ENCODE measurements at places on chromosomes 3 and 15. TPM values are rescaled to one million over a fixed set of nuclear protein-coding genes. Genes with fewer than 3 reads are reported as not detected.

- no peaks in the 10 kb centered on the region for H3K4me1 ChIP-seq
- no peak for DNase-seq
- H3K27me3 ChIP-seq, result no peaks in the 10 kb centered on the region
- H3K36me3 ChIP-seq, result no peaks in the 10 kb centered on the region
- H3K27ac ChIP-seq, result no peak overlapping the region
Observed at GRCh38 chr15:23422946-23423708, 23.9 kb downstream of the GOLGA6L2 start.

DNA sequence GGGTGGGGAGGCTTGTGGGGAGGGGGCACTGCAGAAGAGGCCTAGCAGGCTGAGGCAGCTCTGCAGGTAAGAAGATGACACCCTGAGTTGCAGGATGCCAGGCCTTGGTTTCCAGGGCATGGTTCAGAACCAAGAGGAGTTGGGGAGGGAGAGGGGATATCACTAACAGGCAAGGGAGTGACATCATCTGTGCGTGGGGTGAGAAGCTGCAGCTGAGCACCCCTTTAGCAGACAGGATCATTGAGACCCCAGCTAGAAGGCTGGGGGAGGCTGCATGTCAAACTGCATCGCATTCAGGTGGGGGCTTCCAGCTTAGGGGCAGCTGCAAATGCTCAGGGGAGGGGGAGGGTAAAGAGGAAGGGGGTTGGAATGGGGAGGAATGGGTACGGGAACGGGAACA, 23.0 kb downstream of the CACNA2D2 start:
- no peaks in the 10 kb centered on the region for H3K4me1 ChIP-seq
- no peak for DNase-seq
- no peak overlapping the region for H3K4me3 ChIP-seq
- no peak overlapping the region for H3K27ac ChIP-seq

Gene TMEM158
- total RNA-seq, result 5.5 TPM

DNA sequence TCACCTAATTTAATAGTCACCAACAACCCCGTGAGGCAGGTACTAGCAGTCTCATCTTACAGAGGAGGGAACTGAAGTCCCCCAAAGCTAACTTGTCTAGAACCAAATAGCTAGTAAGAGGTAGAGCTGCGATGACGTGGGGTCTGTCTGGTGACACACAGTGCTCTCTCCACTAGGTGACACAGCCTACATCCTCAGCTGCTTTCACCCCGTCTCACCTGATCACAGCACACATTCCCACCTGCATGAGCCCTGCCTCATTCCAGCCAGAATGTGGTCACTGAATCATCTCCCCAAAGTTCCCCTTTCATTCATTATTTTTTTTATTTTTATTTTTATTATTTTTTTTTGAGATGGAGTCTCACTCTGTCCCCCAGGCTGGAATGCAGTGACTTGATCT, 21.3 kb upstream of the MAGEF1 start:
- no peak overlapping the region for H3K4me3 ChIP-seq
- no peaks in the 10 kb centered on the region for H3K27me3 ChIP-seq
- DNase-seq, result no peak
- peaks cover 8% of the 10 kb centered on the region for H3K4me1 ChIP-seq
- no peaks in the 10 kb centered on the region for H3K36me3 ChIP-seq

Gene PAQR5
- total RNA-seq, result 1.4 TPM

Gene MYH15
- total RNA-seq, result 0.12 TPM

GRCh38 chr3:197810901-197811300, 19.8 kb downstream of the LRCH3 start:
- DNase-seq, result no peak
- H3K27me3 ChIP-seq, result no peaks in the 10 kb centered on the region
- no peak overlapping the region for H3K27ac ChIP-seq
- peaks cover 4% of the 10 kb centered on the region for H3K36me3 ChIP-seq
- peaks cover 9% of the 10 kb centered on the region for H3K4me1 ChIP-seq
- no peak overlapping the region for H3K4me3 ChIP-seq

- DNase-seq, result no peak
- no peaks in the 10 kb centered on the region for H3K36me3 ChIP-seq
- no peak overlapping the region for H3K4me3 ChIP-seq
- H3K4me1 ChIP-seq, result no peaks in the 10 kb centered on the region
- no peaks in the 10 kb centered on the region for H3K27me3 ChIP-seq
- H3K27ac ChIP-seq, result no peak overlapping the region
Observed at GRCh38 chr3:188446766-188447165, 292.8 kb downstream of the LPP start.

DNA sequence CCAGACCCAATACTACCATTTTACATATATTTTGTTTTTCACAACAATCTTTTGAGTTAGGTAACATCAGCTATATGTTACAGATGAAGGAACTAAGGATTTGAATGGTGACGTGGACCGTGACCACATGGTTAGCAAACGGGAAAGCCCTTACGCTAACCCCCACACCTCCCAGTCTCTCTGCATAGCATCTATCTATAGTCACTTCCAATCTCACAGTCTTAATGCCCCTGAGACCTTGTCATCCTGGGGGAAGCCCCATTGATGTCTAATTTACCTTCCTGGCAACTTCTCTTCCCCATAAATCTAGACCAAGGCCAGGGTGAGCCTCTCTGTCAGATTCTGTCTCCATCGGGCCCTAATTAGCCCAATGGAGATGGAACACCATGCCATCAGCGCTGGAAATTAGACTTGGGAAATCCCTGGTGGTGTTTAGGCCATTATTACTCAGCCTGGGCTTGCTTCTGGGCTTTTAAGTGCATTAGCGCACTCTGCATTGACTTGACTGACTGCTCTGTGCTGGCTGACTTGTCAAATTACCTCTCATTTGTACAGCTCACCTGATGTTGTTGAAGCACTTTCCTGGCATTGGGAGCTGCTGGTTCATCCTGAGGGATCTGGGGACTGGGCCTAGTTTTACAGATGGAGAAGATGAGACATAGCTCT, 34.0 kb upstream of the SH3GL3 start:
- H3K36me3 ChIP-seq, result no peaks in the 10 kb centered on the region
- no peak for DNase-seq
- no peaks in the 10 kb centered on the region for H3K4me1 ChIP-seq

- H3K27me3 ChIP-seq, result no peaks in the 10 kb centered on the region
- DNase-seq, result no peak
- H3K36me3 ChIP-seq, result no peaks in the 10 kb centered on the region
Observed at GRCh38 chr3:86788371-86788770, 202.6 kb downstream of the VGLL3 start.

- no peaks in the 10 kb centered on the region for H3K27me3 ChIP-seq
- H3K4me3 ChIP-seq, result no peak overlapping the region
- peaks cover 76% of the 10 kb centered on the region for H3K4me1 ChIP-seq
- H3K27ac ChIP-seq, result peak overlapping the region; percentile 99
Observed at GRCh38 chr3:50242851-50243542, 7.0 kb downstream of the GNAI2 start.

DNA sequence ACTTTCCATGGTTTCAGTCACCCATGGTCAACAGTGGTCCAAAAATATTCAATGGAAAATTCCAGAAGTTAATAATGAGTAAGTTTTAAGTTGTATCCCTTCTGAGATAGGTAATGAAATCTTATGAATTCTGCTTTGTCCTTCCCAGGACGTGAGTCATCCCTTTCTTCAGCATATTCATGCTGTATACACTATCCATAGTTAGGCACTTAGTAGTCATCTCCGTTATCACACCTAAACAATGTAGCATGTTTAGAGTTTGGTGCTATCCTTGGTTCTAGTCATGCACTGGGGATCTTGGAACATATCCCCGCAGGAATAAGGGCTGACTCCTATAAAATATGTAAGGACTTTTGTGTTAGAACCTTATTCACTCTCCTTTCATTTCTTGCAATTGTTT, 153.2 kb downstream of the UNC13C start:
- H3K36me3 ChIP-seq, result no peaks in the 10 kb centered on the region
- H3K27me3 ChIP-seq, result no peaks in the 10 kb centered on the region
- DNase-seq, result no peak

Gene ATP13A4
- 0.32 TPM for total RNA-seq

GRCh38 chr3:71244826-71245488, 338.6 kb downstream of the FOXP1 start:
- peak overlapping the region; percentile 69 for H3K27ac ChIP-seq
- no peaks in the 10 kb centered on the region for H3K27me3 ChIP-seq
- peak overlapping the region; percentile 39 for H3K4me3 ChIP-seq

GRCh38 chr3:117562000-117562399, 852.4 kb downstream of the TUSC7 start:
- no peaks in the 10 kb centered on the region for H3K36me3 ChIP-seq
- H3K27ac ChIP-seq, result no peak overlapping the region
- no peak overlapping the region for H3K4me3 ChIP-seq
- H3K4me1 ChIP-seq, result peaks cover 6% of the 10 kb centered on the region
- DNase-seq, result no peak

- no peak overlapping the region for H3K27ac ChIP-seq
- H3K27me3 ChIP-seq, result no peaks in the 10 kb centered on the region
- H3K4me1 ChIP-seq, result peaks cover 66% of the 10 kb centered on the region
- peaks cover 4% of the 10 kb centered on the region for H3K36me3 ChIP-seq
- H3K4me3 ChIP-seq, result no peak overlapping the region
Observed at GRCh38 chr3:197241173-197241572, 57.2 kb downstream of the DLG1 start.

Gene PAQR9
- total RNA-seq, result 2.2 TPM

DNA sequence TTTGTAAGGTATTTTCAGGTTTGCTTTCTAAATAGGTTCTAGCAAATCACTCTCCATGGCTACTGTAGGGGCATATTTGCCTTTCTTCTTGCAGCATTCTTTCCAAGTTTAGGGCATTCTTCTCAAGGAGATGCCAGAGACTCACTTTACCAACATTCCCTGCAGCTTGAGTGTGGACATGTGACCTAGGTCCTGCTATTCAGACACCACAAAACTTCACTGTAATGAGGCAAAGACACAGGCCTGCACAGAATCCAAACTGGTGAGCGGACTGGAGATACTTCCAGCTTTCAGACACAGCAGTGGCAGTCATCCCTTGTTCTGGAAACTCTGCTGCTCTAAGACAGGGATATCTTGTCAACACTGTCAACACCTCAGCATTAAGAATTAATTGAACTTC, 146.4 kb upstream of the PFN2 start:
- no peak overlapping the region for H3K27ac ChIP-seq
- H3K4me3 ChIP-seq, result no peak overlapping the region

GRCh38 chr3:46898321-46899150, 21.0 kb downstream of the PTH1R start:
- H3K36me3 ChIP-seq, result no peaks in the 10 kb centered on the region
- peak overlapping the region; percentile 26 for H3K4me3 ChIP-seq
- peak; percentile 69 for DNase-seq
- no peak overlapping the region for H3K27ac ChIP-seq
- peaks cover 46% of the 10 kb centered on the region for H3K27me3 ChIP-seq

DNA sequence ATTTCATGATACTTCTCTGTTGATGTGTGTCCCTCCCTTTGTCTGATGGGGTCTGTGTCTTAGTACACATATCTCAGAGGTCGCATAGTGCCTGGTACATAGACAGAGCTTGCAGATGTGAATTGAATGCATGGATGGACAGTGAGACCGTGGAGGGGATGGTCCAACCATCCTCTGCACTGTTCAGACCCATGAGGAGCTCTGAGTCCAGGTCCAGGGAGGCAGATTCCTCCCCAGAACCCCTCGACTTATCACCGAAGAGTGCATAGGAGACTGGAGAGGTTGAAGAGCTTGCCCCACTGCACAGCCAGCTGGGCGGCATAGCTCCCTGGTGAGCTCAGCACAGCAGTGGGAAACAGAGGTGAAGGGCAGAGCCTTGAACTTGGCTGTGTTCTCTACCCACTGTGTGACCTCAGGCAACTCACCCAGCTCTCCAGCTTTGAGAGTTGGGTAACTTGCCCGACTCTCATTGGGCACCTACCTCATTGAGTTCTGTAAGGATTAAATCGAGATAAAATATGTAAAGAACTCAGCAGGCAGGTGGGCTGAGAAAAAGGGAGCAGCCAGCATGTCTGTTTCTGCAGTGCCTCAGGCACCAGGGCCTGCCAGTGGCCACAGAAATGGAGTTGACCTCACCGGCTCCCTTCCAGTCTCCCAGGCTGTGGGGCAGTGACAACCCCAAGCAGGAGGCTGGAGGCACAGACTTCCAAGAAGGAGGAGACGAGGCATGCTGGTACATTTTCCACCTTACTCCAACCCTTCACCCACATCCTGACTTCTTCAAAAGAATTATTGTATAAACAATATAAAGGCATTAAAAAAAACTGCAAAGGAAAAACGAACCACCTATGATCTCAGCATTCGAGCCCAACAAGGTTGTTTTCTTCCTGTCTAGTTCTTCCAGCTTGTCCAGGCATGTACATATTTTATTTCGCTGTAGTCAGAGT, 54.1 kb upstream of the TFRC start:
- no peaks in the 10 kb centered on the region for H3K36me3 ChIP-seq
- no peaks in the 10 kb centered on the region for H3K4me1 ChIP-seq
- no peaks in the 10 kb centered on the region for H3K27me3 ChIP-seq
- no peak overlapping the region for H3K4me3 ChIP-seq
- no peak overlapping the region for H3K27ac ChIP-seq

GRCh38 chr3:138408751-138409570, 25.5 kb upstream of the ESYT3 start:
- no peak overlapping the region for H3K4me3 ChIP-seq
- no peaks in the 10 kb centered on the region for H3K4me1 ChIP-seq
- no peak overlapping the region for H3K27ac ChIP-seq
- no peak for DNase-seq
- H3K36me3 ChIP-seq, result no peaks in the 10 kb centered on the region
- no peaks in the 10 kb centered on the region for H3K27me3 ChIP-seq

Gene ANKUB1
- total RNA-seq, result not detected

GRCh38 chr3:148513096-148513543, 184.6 kb upstream of the AGTR1 start:
- no peak overlapping the region for H3K4me3 ChIP-seq
- DNase-seq, result no peak
- no peaks in the 10 kb centered on the region for H3K36me3 ChIP-seq
- no peaks in the 10 kb centered on the region for H3K27me3 ChIP-seq
- H3K27ac ChIP-seq, result no peak overlapping the region

- no peaks in the 10 kb centered on the region for H3K36me3 ChIP-seq
- no peaks in the 10 kb centered on the region for H3K4me1 ChIP-seq
- H3K27me3 ChIP-seq, result no peaks in the 10 kb centered on the region
- DNase-seq, result no peak
- no peak overlapping the region for H3K27ac ChIP-seq
- no peak overlapping the region for H3K4me3 ChIP-seq
Observed at GRCh38 chr3:171636666-171637065, 173.6 kb downstream of the PLD1 start.

Gene P2RY1
- total RNA-seq, result 3.9 TPM

Gene LIPC
- total RNA-seq, result not detected

GRCh38 chr3:71497367-71497897, 86.1 kb downstream of the FOXP1 start:
- no peak overlapping the region for H3K4me3 ChIP-seq
- DNase-seq, result peak; percentile 26
- H3K27me3 ChIP-seq, result no peaks in the 10 kb centered on the region
- H3K4me1 ChIP-seq, result peaks cover 21% of the 10 kb centered on the region

Gene EHD4
- 6.9 TPM for total RNA-seq

- no peak overlapping the region for H3K27ac ChIP-seq
- no peak for DNase-seq
- no peak overlapping the region for H3K4me3 ChIP-seq
- H3K4me1 ChIP-seq, result peaks cover 3% of the 10 kb centered on the region
Observed at GRCh38 chr3:174159604-174160003, 699.5 kb upstream of the NAALADL2 start.

GRCh38 chr3:81951106-81951505, 189.7 kb upstream of the GBE1 start:
- H3K27me3 ChIP-seq, result no peaks in the 10 kb centered on the region
- no peak for DNase-seq
- H3K4me3 ChIP-seq, result no peak overlapping the region
- H3K36me3 ChIP-seq, result no peaks in the 10 kb centered on the region

GRCh38 chr3:44237665-44238064, 4.0 kb upstream of the TOPAZ1 start:
- H3K36me3 ChIP-seq, result no peaks in the 10 kb centered on the region
- H3K27me3 ChIP-seq, result no peaks in the 10 kb centered on the region
- no peak overlapping the region for H3K4me3 ChIP-seq
- no peak for DNase-seq
- no peak overlapping the region for H3K27ac ChIP-seq
